ENCODE measurements at places on chromosomes 16 and 17.

- DNase-seq: no peak
Measured at GRCh38 chr17:28957277-28957991, 6.1 kb upstream of the PHF12 start.

DNA sequence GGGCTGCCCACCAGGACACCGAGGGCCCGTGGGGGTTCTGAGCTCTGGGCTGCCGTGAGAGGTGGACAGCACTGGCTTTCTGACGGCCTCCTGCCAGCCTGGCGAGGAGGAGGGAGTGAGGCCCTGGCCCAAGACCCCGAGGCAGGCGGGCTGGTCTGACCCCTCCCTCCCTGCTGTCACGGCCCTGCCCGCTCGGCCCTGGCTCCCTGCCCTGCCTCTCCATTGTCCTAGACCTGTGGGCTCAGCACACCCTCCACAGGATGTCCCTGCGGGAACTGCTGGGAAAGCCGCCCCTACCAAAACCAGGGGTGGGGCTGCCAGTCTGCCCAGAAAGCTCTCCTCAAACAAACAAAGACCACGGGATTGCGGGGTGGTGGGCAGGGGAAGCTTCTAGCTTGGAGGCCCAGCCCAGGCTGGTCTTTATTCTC, 20.7 kb downstream of the SPNS2 start:
- no peak for DNase-seq

GRCh38 chr16:85592700-85593493, 20.2 kb upstream of the GSE1 start:
- no peak for DNase-seq

DNA sequence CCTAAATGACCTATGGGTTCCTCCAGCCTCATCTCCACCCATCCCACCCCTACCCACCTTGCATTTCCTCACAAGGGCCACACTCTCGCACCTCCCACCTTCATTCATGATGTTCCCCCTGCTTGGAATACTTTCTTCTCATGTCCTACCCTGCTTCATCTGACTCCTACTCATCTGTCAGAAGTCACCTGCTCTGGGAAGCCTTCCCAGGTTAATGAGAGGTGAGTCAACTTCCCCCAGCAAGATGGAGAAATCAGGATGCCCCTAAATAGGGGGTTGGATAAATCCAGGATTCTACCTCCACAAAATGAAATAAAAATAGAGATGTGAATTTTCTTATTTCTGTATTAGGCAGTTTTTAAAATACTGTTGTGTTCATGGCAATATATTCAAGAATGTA, 51.0 kb upstream of the WSB1 start:
- DNase-seq: no peak

GRCh38 chr16:48408688-48409087, 23.5 kb upstream of the SIAH1 start:
- no peak for DNase-seq

- no peak for DNase-seq
Measured at GRCh38 chr16:22969567-22969966, 155.6 kb downstream of the HS3ST2 start.

GRCh38 chr17:28513476-28513875, 7.3 kb downstream of the FOXN1 start:
- DNase-seq: no peak

DNA sequence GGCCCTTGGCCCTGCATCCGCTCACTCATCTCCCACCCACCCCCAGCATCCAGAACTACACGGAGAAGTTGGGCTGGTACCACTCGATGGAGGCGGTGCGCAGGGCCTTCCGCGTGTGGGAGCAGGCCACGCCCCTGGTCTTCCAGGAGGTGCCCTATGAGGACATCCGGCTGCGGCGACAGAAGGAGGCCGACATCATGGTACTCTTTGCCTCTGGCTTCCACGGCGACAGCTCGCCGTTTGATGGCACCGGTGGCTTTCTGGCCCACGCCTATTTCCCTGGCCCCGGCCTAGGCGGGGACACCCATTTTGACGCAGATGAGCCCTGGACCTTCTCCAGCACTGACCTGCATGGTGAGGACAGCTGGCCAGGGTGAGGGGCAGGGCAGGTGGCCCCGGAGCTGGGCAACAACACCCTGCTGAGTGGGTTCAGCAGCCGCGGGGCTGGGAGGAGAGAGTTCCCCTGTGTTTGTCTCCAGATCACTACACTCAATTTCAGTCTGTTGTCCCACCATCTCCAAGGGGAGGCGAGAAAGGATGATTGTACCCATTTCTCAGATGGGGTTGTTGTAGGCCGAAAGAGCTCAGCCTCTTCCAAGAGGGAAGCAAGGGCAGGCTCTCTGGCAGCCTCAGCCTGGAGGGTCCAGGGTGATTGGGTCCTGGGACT, 14.4 kb downstream of the MMP15 start:
- no peak for DNase-seq

DNA sequence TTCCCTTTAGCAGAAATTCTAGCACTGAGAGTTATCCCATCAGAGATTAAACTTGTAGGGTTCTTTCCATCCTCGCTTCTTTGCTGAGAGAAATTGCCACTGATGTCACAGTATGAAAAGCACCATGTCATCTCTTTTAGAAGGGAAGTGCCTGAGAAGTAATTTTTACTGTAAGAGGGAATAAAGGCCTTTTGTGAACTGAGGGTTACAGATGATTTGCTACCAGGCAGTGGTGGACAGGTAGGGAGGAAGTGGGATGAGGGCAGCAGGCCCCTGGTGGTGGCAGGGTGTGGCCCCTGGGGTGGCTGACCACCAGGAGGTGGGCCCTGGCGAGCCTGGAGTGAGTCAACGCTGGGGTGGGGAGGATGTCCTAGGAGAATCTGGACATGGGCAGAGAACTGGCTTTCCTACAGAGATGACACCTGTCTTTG, 6.4 kb upstream of the MILR1 start:
- no peak for DNase-seq

- no peak for DNase-seq
Measured at GRCh38 chr16:9297437-9298113, 206.1 kb downstream of the HAPSTR1 start.

Data from HS-27A (cell line).